Activated T-cell treated with anti-CD3 and anti-CD28 coated beads for 48 hours (primary cell): ENCODE measurements at places on chromosomes 16 and 17.

- no peak for DNase-seq
These were observed 13.8 kb upstream of the CD79B start for GRCh38 chr17:63945784-63946439.

GRCh38 chr17:2926019-2926650, 129.9 kb downstream of the RAP1GAP2 start:
- DNase-seq: no peak

DNA sequence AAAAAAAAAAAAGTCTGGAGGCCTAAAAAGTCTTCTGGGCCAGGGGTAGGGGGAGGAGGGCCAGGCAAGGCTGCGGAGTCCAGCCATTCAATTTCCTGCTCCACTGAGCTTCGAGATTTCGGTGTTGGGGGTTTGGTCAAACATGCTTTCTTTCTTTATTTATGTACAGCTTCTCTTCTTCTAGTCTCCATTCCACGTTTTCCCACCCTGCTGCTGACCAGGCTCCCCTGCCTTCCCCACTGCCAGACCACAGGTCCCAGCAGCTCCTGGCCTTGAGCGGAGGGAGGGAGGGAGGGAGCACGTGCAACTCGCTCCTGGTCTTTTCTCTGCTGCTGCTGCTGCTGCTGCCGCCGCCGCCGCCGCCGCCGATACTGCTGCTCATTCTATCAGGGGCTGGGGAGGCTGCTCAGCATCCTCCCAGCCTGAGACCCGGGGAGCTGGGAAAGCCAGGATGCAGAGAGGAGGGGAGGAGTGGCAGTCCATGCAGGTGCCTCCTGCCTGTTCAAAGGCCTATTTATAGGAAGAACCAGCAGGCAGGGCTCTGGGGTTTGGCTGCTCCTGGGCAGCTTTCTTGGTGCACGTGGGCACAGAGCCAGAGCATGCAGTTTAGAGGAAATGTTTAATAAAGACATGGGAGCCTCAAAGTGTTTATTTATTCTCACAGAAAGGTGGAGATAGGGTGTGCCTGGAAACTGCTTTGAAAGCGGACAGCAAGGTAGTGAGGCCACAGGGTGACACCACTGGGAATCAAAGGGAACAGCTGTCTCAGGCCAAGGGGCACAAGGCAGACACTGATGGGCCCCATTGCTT, 23.4 kb upstream of the ZFHX3 start:
- no peak for DNase-seq

GRCh38 chr17:56774650-56775049, 59.1 kb downstream of the C17orf67 start:
- DNase-seq: no peak

DNA sequence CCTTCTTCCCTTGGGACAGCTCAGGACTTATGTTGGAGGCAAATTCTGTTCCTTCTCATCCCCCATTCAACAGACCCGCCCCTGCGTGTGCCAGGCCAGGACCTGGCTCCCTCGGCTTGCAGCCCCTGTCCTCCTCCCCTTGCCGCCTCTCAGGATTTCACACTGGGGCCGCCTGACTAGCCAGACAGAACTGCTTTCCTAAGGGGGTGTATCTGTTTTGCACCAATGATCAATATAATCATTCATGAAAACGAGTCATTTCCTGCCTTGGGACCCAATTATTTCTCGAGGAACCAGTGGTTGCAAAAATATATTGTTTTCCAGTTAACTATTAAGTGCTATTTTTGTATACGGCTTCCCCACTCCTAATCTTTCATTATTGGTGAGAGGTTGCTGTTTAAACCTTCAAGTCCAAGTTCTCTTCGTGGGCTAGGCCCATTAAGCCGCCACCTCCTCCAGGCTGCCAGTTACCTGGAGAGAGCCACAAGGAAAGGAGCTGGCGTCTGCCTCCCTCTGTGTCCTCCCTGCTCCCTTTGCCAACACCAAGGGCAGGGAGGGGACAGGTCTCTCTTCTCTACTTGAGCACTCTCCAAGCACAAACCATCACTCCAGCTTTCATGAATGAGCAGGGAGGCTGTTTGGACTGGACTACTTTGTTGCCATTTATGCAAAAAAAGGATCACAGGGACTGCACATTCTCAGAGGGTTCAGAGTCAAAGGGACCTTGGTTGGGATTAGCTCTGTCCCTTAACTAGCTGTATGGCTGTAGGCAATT, 8.9 kb downstream of the DCAKD start:
- no peak for DNase-seq

DNA sequence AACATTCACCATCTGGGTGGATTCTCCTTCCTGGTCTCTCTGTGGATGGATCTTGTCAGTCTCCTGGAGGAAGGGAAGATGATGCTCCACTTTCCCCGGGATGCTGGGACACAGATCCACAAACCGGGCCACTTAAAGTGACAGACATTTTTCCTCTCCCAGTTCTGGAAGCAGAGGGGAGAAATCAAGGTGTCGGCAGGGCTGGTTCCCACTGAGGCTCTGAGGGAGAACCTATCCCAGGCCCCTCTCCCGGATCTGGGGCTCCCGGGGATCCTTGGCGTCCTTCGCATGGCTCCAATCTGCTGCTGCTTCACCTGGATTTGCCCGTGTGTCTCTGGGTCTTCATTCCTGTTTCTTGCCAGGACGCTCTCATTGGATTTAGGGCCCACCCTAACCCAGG, 263.1 kb upstream of the TNRC6C start:
- DNase-seq: no peak

- DNase-seq: no peak
These were observed 197.1 kb downstream of the ZFHX3 start for GRCh38 chr16:72850853-72851252.

DNA sequence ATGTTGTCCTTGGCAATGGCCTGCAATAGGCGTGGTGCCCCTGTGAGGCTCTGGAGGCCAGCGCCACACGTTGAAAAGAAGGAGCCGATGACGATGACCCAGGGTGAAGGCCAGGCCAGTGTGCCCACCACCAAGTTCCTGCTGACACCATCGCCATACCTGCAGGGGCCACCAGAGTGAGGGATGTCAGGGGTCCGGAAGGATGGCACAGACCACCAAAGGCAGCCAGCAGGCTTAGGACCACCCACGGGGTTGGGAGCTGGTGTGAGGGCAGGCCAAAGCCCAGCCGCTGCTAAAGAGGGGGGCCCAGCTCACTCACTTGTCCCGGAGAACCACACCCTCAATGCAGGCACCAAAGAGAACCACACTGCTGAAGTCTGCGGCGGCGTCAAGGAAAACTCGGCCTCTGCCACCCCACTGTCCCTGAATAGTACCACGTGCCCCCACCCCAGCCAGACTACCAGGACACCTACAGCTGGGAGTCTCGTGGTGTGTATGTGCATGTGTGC, 6.5 kb upstream of the LCAT start:
- DNase-seq: no peak

- peak; percentile 63 for DNase-seq
These were observed 8.7 kb downstream of the DNAI2 start for GRCh38 chr17:74282587-74283370.

GRCh38 chr17:34257986-34258326, 2.9 kb downstream of the CCL2 start:
- no peak for DNase-seq

DNA sequence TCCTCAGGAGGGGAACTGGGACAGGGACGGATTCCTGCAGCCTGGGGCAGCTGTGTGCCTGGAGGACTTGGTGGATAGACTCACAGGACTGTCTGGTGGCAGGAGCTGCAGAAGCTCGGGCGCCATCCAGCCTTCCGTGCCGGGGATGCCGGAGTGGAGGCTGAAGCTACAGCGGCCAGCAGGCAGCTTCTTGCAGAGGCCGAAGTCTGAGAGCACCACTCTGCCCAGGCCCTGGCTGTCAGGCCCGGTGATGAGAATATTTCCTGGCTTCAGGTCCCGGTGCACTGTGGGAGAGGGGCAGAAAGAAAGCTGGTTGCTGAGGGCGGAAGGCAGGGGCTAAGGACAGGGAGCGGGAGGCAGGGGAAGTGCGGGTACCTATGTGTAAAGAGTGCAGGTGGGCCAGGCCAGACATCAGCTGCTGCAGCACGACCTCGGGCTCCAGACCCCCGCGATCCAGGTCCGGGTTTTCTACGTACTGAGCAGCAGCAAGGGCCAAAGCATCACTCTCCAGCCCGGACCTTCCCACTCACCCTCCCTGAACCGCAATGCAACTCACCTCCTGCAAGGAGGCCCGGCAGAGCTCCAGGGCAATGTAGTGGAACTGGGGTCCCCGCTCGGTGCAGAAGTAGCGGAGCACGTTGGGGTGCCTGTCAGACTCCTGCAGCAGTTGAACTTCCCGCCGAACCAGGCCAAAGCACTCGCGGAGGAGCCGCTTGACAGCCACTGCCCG, 16.1 kb downstream of the PLK1 start:
- no peak for DNase-seq

DNA sequence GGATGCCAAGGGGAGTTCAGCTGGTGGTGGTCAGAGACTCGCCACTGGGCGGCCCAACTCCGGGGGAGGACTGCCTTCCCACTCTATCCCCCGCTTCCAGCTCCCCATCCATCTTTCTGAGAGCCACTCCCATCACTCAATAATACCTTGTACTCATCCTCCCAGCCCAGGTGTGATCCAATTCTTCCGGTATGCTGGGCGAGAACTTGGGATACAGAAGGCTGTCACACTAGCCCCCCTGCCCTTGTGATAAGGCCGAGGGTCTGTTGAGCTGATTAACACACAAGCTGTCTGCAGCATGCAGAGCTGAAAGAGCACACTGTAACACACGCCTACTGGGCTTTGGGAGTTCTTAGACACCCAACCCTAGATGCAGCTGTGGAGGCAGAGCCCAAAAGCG, 460.4 kb upstream of the EEF2KMT start:
- no peak for DNase-seq

DNA sequence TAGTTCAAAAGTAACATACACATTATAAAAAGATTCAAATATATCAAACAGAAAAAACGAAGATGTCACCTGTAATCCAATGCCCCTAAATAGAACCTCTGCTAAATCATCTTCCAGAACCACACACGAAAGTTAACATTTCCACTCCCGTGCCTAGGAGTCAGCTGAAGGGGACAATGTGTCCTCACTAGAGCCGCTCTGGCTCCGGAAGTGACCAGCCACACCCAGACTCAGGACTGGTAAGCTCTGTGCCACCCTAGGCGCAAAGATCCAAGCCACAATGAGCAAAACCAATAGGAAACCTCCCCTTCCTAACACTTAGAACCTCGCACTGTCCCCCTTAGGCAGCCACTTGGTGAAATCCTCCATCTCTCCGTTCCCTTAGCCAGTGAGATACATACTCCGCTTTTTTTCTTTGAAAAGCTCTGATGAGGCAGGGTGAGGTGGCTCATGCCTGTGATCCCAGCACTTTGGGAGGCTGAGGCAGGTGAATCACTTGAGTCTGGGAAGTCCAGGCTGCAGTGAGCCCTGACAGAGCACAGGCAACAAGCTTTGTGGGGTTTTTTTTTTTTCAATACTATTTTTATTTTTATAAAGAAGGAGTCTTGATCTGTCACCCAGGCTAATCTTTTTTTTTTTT, 11.8 kb downstream of the CTRB1 start:
- DNase-seq: no peak

- DNase-seq: no peak
These were observed 4.8 kb downstream of the DNASE1 start for GRCh38 chr16:3659251-3659650.

GRCh38 chr17:76148015-76148326, 6.9 kb upstream of the FOXJ1 start:
- no peak for DNase-seq

DNA sequence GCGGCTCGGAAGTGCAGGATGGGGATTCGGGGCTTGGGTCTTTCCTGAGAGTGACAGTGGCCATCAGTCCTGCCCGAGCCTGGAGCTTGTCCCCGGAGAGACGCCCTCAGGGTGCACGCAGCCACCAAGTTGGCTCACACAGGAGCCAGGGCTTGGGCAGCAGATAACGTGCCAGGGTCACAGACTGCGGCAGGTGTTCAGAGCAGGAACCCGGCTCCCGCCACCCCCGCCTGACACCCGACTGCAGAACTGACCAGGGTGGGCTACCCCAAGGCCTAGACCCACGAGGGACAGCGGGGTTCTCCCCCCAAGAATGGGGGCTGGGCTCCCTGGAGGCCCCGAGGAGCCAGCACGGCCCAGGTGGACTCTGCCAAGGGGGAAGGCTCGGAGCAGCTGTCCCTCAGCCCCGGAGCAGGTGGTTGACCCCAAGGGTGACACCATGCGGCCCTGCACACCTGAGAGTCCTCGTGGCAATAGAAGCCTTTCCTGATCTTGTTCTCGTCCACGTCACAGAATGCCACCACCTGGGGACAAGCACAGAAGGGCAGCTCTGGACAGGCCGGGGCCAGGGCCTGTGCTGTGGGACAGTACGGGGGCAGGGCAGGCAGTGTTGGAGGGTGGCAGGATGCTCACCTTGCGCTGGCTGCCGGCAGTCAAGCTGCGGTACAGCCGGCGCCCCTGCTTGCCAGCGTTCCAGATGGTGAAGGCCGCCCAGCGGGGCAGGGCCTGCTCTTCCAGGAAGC, 117.1 kb upstream of the ZNF750 start:
- DNase-seq: no peak

DNA sequence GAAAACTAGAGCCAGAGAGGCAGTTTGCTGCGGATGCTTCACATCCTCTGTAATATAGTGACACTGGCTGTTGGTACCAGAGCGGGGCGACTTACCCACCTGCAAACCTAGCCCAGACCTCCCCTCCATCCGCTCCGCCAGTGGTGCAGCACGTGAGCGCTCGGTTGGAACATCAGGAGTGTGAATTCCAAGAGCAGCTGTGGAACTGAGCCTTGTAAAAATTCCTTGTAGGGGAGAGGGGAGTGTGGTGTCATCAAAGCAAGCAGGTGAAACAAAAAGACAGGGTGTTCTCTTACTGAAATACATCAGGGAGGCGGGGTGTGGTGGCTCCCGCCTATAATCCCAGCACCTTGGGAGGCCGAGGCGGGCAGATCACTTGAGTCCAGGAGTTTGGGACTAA, 51.3 kb downstream of the CCDC42 start:
- no peak for DNase-seq
